ENCODE measurements at places on chromosomes 2 and 18.

DNA sequence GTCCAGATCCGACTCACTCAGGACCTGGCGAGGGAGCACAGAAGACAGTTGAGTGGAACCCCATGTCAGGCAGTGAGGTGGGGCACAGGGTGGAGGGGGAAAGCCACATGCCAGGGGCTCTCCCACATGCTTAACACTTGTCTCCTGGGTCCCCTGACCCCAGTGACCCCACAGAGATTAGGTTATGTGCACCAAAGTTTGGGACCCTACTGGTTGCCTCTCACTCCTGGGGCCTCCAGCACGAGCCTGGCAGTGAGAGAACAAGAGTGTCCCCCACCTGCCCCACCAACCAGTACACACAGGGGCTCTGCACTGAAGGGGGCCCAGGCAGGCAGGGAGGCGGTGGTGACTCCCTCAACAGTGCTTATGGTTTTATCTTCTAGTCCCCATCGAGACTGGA, 58.3 kb downstream of the CIB4 start:
- no peak for DNase-seq

DNA sequence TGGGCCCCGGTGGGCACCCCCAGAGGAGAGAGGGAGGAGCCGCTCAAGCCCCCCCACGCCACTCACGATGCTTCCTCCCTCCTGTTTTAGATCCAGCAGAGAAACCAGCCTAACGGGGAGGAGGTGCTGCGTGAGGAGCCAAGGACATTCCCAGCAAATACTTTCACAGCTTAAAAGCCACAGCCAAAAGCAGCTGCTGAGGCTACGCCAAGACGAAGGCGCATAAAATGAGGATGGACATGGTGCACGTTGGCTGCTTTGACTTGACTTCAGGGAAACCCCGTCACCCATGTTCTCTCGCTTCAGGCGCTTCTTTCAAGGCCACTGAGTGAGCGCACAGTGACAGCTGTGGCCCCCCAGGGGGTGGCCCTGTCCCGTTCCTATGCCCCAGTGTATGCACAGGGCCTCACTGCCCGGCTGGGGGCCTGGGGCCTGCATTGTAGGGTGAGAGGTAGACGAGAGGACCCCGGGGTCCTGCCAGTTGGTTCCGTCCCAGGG, 72.1 kb upstream of the PXDN start:
- peak; percentile 72 for DNase-seq

- no peak for DNase-seq
Observed at GRCh38 chr2:230677201-230677946, 35.3 kb upstream of the CAB39 start.

GRCh38 chr2:216101109-216101508, 8.0 kb upstream of the XRCC5 start:
- DNase-seq = no peak

DNA sequence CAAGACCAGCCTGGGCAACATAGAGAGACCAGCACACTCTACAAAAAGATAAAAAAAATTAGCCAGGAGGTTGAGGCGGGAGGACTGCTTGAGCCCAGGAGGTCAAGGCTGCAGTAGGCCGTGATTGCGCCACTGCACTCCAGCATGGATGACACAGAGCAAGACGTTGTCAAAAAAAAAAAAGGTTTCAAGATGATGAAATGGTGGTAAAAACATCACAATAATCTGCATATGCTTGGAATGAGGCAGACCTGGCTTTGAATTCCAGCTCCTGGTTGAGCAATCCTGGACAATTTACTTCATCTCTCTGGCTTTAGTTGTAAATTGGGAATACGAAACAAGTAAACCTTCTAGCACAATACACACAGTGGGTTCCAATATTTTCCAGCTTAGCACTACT, 24.1 kb downstream of the USP40 start:
- DNase-seq = peak; percentile 58

DNA sequence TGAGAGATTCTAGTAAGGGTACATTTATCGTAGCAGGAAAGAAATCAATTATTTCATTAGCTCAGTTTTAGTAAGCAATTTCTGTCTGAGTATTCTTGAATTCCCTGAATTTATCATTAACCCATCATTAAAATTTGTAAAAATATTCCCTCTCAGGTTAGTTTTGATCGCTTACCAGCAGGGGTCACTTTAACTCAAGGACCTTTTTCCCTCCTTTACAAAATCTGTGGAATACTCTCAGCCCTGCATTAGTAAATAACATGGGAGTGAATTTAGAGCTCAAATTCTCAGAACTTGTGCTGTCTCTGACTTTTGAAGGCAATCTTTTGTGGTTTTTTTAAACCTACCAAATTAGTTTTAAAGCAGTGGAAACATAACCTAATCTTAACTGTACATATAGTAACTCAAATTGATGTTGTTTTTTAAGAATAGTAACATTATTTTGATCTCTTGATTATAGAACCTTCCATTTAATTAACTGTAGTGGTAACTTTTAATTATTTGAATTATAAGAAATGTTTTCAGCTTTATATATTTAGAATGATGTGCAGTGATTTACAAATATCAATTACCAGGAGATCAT, 97.2 kb downstream of the AGPS start:
- no peak for DNase-seq

- DNase-seq = no peak
Observed at GRCh38 chr2:30462131-30462857, 15.2 kb downstream of the LCLAT1 start.

- no peak for DNase-seq
Observed at GRCh38 chr2:143553261-143553660, 424.0 kb downstream of the ARHGAP15 start.

DNA sequence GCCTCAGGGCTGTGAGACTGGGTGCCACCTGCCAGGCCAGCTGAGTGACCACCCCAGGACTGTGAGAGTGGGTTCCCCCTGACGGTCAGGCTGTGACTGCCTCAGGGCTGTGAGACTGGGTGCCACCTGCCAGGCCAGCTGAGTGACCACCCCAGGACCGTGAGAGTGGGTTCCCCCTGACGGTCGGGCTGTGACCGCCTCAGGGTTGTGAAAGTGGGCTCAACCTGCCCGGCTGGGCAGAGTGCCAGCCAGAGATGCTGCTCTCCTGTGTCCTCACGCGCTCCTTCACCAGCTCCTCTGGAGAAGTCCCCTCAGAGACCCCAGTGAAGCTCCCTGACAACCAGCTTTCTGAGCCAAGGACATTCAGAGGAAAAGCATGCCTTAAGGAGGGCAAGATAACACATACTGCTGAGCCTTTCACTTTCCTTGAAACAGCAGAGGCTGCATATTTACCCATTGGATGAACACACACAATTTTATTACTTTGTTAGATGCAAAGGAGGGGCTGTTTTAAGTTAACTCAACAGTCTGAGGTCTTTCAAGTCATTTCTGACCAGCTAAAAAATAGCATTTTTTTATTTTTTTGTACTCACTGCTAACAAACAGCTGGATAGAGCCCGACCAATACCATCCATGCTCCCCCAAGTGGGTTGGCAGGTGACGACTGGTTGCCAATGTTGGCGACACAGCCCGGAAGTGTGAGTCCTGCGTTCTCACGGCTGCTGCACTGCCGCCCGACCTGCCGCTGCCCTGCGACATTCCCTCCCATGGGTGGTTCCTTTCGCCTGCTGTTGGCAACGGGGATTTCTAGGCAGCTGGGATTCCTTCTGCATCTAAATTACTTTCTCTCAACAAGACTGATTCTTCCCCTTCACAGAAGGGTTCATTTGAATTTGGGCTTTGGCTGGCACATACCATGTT, 70.7 kb downstream of the NDUFA10 start:
- DNase-seq = no peak
